ENCODE measurements at places on chromosomes 2 and 18. TPM values are rescaled to one million over a fixed set of nuclear protein-coding genes. Genes with fewer than 3 reads are reported as not detected.

- H3K36me3 ChIP-seq = no peaks in the 10 kb centered on the region
- no peak overlapping the region for H3K4me3 ChIP-seq
- H3K4me1 ChIP-seq = no peaks in the 10 kb centered on the region
- H3K27ac ChIP-seq = no peak overlapping the region
- no peak for DNase-seq
These were observed 6.3 kb upstream of the EMILIN2 start for GRCh38 chr18:2840521-2840920.

PTH2R gene
- 0.73 TPM for total RNA-seq

DNA sequence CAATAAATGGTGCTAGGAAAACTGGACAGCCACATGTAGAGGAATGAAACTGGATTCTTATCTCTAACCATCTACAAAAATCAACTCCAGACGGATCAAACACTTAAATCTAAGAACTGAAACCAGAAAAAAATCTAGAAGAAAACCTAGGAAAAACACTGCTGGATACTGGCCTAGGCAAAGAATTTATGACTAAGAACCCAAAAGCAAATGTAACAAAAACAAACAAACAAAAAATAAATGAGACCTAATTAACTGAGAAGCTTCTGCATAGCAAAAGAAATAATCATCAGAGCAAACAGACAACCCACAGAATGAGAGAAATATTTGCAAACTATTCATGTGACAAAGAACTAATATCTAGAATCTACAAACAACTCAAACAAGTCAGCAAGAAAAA lies 314.0 kb upstream of the REV1 start:
- no peak overlapping the region for H3K4me3 ChIP-seq
- H3K36me3 ChIP-seq = peaks cover 18% of the 10 kb centered on the region
- H3K27me3 ChIP-seq = no peaks in the 10 kb centered on the region
- no peak for DNase-seq
- peaks cover 14% of the 10 kb centered on the region for H3K4me1 ChIP-seq

- no peaks in the 10 kb centered on the region for H3K4me1 ChIP-seq
- DNase-seq = no peak
- H3K4me3 ChIP-seq = no peak overlapping the region
- no peak overlapping the region for H3K27ac ChIP-seq
- no peaks in the 10 kb centered on the region for H3K27me3 ChIP-seq
These were observed 180.1 kb downstream of the RDH14 start for GRCh38 chr2:18380321-18380720.

DNA sequence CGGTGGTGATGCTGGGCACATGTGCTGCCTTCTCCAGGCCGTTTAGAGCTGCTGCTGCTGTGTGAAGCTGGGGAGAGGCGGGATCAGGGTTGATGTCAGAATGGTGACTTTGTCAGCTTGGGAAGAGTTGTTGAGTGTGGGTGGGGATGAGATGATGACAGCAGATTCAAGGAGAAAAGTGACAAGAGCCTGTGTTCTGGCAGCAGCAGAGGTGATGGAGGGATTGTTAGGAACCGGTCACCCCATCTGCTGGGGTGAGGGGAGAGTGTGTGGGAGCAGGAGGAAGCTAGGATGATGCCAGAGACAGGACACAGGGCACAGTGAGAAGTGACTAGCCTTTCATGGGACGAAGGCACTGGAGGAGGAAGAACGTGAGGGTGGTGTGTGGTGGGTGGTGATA lies 345.5 kb downstream of the RNF144A start:
- no peak overlapping the region for H3K4me3 ChIP-seq
- H3K27me3 ChIP-seq = no peaks in the 10 kb centered on the region
- H3K4me1 ChIP-seq = no peaks in the 10 kb centered on the region
- no peak for DNase-seq

MAB21L4 gene
- not detected for total RNA-seq

DPYSL5 gene
- total RNA-seq = not detected

- no peak overlapping the region for H3K4me3 ChIP-seq
- H3K27me3 ChIP-seq = no peaks in the 10 kb centered on the region
- no peak for DNase-seq
- H3K4me1 ChIP-seq = no peaks in the 10 kb centered on the region
These were observed 833.0 kb downstream of the SLC4A3 start for GRCh38 chr2:220460257-220460985.

ALK gene
- not detected for total RNA-seq

DAW1 gene
- total RNA-seq = not detected

SERPINB5 gene
- total RNA-seq = not detected

DNA sequence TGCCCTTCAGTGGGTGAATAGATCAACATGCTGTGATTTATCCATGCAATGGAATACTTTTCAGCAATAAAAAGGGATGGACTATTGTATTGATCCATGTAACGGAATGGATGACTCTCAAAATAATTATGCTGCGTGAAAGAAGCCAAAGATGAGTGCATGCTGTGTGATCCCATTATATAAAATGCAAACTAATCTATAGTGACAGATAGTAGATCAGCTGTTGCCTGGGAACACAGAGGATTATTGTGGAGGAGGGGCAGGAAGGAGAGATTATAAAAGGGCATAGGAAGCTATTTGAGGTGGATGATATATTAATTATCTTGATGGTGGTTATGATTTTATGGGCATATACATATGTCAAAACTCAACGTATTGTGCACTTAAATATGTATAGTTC lies 55.5 kb upstream of the ADAM23 start:
- H3K4me1 ChIP-seq = no peaks in the 10 kb centered on the region
- H3K4me3 ChIP-seq = no peak overlapping the region
- no peak overlapping the region for H3K27ac ChIP-seq
- no peak for DNase-seq

GRCh38 chr2:1421731-1422130 lies 8.5 kb downstream of the TPO start:
- no peak overlapping the region for H3K4me3 ChIP-seq
- no peaks in the 10 kb centered on the region for H3K27me3 ChIP-seq
- H3K36me3 ChIP-seq = no peaks in the 10 kb centered on the region

PMAIP1 gene
- total RNA-seq = 69.6 TPM

TNFRSF11A gene
- total RNA-seq = 0.41 TPM

- H3K36me3 ChIP-seq = no peaks in the 10 kb centered on the region
- H3K4me1 ChIP-seq = no peaks in the 10 kb centered on the region
- no peak for DNase-seq
- no peak overlapping the region for H3K4me3 ChIP-seq
These were observed 93.0 kb upstream of the SMAD2 start for GRCh38 chr18:48023334-48024008.

DNA sequence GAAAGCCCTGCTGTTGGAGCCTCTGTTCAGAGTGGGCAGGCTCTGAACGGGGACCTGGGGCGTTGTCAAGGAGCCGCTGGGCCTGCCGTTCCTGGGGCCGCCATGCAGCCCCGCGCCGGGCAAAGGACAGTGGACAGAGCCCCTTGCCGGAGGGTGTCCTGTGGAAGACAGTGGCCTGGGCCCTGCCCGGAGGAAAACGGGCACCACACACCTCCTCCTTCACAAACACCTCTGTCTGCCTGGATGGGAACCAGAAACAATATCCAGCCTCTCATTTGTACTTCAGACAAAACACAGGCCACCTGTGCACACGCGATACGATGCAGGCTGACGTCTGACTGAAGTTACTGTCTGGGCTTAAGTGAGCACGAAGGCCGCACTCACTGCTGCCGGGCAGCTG lies 233.7 kb downstream of the TWIST2 start:
- DNase-seq = no peak
- no peaks in the 10 kb centered on the region for H3K36me3 ChIP-seq
- no peak overlapping the region for H3K4me3 ChIP-seq

DNA sequence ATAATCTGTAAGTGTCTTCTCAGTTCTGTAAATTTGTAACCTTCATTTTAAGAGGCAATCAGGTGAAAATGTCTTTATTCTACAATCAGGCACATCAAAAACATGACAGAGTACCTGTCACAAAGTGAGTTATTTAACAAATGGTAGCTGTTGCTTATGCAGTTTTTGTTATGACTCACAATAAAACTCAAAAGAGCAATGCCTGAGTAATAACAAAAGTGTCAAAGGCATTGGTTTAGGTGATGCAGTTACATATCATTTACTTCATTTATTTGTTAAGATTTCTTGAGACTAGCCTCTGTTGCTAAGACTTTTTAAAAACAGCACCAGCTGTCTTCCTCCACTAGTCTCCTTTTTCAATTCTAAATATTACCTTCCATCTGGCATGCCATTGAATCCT lies 177.8 kb downstream of the KIAA1328 start:
- no peak for DNase-seq
- no peak overlapping the region for H3K4me3 ChIP-seq
- no peaks in the 10 kb centered on the region for H3K36me3 ChIP-seq
- no peak overlapping the region for H3K27ac ChIP-seq

DNA sequence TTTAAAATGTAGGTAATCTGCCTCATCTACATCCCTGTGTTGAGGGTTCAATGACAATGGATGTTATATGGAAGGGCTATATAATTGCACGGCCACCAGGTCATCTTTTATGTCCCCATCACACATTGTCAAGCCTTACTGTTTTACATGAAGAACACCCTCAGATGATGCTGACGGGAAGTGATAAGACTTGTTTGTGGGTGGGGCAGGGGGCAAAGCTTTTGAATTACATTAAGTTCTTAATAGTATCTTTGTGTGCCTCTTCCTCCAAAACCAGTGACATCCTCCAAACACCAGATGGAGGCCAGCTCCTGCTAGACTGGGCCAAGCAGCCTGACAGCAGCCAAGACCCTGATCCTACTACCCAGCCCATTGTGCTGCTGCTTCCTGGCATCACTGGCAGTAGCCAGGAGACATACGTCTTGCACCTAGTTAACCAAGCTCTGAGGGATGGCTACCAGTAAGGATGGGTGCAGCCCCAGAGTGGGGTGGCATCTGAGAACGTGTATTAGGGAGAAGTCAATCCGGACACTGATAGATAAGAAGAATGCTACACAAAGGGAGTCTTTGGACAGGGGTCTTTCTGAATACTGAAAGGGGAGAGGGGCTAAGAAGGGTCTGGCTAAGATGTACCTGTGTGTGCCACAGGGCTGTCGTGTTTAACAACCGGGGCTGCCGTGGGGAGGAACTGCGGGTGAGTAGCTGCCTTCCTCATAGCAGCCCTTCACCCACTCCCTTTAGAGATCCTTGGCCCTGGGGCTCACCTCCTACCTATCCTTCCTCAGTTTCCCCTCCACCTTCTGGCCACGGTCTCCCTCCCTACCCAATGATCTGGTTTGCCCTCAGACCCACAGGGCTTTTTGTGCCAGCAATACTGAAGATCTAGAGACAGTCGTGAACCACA lies 5.3 kb downstream of the ABHD1 start:
- H3K4me3 ChIP-seq = no peak overlapping the region
- peaks cover 30% of the 10 kb centered on the region for H3K36me3 ChIP-seq
- no peaks in the 10 kb centered on the region for H3K27me3 ChIP-seq

IL1R1 gene
- not detected for total RNA-seq

ATP8B1 gene
- 0.27 TPM for total RNA-seq

GPR45 gene
- not detected for total RNA-seq

FMNL2 gene
- 8.4 TPM for total RNA-seq

DNA sequence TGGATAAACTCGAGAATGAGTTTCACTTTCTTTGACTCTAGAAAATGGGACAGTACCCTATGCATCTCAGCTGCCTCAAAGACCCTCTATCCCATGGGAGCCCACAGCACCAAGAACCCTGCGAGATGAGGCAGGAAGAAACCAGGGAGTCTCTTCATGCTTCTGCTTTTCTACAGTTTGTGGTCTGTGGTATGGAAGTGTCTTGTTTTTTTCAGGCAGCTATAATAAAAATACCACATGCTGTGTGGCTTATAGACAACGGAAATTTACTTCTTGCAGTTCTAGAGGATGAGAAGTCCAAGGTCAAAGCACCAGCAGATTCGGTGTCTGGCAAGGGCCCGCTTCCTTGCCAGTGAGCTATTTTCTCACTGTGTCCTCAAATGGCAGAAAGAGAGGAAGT lies 257.9 kb downstream of the SUCLG1 start:
- no peaks in the 10 kb centered on the region for H3K4me1 ChIP-seq
- H3K4me3 ChIP-seq = no peak overlapping the region
- no peaks in the 10 kb centered on the region for H3K36me3 ChIP-seq
- H3K27ac ChIP-seq = no peak overlapping the region
- H3K27me3 ChIP-seq = no peaks in the 10 kb centered on the region
- DNase-seq = no peak

GRCh38 chr2:199216253-199216652 lies 241.5 kb downstream of the SATB2 start:
- H3K4me3 ChIP-seq = no peak overlapping the region
- no peaks in the 10 kb centered on the region for H3K36me3 ChIP-seq
- H3K27me3 ChIP-seq = no peaks in the 10 kb centered on the region

EHBP1 gene
- total RNA-seq = 34.7 TPM

RNPEPL1 gene
- total RNA-seq = 98.0 TPM

APCDD1 gene
- 0.46 TPM for total RNA-seq

DNA sequence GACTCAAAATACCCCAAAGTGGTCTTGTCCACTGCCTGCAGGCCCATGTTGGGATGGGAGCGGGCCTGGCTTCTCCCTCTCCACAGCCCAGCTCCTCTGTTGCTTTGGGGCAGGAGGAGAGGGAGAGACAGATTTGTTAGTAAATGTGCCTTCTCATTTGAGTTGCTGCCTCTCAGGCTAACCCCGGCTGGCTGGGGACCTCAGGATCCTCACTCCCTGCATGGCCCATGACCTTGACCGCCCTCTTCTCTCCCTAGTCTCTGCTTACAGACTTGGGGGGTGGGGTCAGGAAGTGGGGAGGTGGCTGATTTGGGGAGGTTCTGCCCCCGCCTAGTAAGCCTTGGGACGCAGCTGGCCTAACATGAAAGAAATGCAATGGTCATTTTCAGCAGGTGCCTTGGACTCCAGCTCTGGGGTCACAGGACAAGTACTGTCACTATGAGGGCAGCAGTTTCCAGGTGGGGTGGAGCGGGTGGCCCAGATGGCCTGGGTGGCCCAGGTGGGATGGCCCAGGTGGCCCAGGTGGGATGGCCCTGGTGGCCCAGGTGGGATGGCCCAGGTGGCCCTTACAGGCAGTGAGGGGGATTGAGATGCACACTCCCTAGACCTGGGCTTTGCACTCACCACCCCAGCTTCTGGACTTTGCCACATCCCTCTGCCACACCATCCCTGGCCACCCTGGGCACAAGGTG lies 24.1 kb downstream of the HJURP start:
- DNase-seq = no peak
- H3K4me3 ChIP-seq = no peak overlapping the region
- no peaks in the 10 kb centered on the region for H3K36me3 ChIP-seq

DNA sequence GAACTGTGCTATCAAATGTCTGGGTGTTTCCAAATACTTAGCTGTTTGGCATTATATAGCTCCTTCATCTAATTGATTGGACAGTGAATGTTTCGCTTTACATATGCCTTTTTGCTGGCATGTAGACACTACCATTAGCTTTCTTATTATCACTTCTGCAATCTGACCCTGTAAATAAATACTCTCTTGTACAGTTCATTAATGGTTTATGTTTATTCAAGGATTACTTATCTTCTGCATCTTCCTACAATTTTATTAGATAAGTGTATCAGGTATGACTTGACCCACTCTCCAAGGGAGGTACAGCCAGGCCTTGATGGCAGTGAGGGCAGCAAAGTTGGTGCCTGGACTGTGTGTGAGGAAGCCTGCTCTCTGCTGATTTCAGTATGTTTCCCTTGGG lies 614.1 kb upstream of the SETBP1 start:
- H3K4me1 ChIP-seq = no peaks in the 10 kb centered on the region
- H3K27ac ChIP-seq = no peak overlapping the region
- no peaks in the 10 kb centered on the region for H3K27me3 ChIP-seq
- DNase-seq = no peak
- H3K36me3 ChIP-seq = no peaks in the 10 kb centered on the region

Measured in B cell (primary cell).